ENCODE measurements at places on chromosomes 2 and 18.
A peak's percentile ranks its signal among the peaks of the same experiment; 100 is the strongest.

GRCh38 chr18:69949538-69949936 lies 1.9 kb upstream of the CD226 start:
- DNase-seq, result no peak

DNA sequence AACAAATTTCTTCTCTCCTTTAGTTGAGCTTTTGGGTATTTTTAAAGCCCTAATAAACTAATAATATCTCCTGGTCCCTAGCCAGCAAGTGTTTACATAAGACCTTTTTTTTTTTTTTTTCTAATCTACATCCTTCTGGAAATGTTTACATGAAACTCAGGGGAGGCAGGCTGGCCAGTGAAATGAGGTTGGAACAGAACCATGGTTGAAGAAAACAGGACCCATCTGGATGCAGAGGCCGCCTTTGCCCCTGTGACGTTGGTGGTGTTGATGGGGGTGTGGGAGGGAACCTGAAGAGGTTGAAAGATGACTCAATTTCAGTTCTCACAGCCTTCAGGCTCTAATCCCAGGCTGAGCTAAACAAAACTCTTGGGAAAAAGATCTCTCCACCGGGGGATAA lies 118.5 kb downstream of the NRP2 start:
- DNase-seq, result no peak

GRCh38 chr2:114821055-114821454 lies 378.6 kb downstream of the DPP10 start:
- DNase-seq, result no peak

DNA sequence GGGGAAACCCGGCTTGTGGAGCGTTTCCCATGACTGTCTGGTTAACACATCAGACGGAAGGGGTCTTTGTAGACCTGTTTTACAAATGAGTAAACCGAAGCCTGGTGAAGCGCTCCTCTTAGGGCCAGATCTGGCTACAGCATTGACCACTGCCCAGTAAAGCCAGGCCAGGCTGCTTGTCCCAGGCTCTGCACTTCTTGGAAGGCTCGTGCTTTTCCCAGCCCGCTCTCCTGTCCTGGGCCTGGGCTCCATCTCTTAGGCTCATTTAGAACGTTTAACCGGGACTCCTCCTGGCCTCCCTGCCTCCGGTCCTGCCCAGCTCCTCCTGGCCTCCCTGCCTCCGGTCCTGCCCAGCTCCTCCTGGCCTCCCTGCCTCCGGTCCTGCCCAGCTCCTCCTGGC lies 4.8 kb downstream of the GPC1 start:
- DNase-seq, result no peak

DNA sequence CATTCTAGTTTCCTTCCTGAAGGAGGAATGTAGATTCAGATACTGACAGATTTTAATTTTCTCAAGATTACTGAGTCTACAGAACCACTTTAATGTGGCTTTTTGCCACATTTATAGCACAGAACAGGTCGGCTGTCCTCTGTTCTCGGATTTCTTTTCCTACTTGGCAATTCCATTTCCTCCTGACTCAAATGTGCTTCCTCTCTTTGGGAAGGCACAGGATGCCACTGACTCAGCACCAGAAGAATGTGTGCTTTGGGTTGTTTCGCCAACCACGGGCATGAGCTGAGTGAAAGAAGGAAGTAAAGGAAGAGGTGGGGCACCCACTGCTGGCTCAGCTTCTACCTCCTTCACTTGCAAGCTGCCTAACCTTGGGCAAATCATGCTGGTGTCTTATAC lies 970.6 kb upstream of the ACVR2A start:
- DNase-seq, result no peak

DNA sequence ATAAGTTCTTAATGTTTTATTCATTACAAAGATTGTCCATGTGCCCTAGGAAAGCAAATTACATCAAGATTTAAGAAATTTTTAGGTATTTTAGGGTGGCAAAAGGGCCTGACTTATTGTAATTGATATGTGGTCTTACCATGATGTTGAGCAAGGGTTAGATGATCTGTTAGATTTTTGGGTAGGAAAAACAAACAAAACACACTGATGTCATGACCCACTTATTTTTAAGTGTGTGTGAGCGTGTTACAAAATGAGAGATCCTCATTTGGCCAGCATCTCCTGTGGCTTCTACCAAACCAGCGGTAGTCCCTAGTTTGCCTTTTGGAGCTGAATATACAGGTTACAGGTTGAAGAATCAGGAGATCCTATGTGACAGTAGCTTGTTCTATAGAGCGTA lies 89.8 kb upstream of the ITGB6 start:
- no peak for DNase-seq

DNA sequence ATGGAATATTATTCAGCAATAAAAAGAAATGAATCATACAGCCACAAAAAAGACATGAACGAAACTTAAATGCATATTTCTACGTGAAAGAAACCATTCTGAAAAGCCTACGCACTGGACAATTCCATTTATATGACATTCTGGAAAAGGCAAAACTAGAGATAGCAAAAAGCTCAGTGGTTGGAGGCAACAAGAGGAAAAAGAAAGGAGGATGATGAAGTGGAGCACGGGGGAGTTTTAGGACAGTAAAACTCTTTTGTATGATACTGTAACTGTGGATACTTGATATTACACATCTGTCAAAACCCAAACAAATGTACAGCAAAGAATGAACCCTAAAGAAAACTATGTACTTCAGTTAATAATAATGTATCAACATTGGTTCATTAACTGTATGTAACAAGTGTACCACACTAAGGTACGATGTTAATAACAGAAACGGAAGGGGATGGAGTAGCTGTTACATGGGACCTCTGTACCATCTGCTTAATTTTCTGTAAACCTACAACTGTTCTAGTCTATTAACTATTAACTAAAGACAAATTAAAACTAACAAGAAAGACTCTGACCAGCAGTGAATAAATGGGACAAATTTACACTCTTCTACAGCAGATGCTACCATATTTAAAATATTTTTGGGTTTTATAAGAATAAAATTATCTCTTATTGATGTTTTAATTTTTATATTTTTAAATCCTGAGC lies 31.5 kb downstream of the ROCK2 start:
- DNase-seq, result no peak

- DNase-seq, result no peak
Observed at GRCh38 chr2:205930209-205930608, 155.8 kb downstream of the INO80D start.

DNA sequence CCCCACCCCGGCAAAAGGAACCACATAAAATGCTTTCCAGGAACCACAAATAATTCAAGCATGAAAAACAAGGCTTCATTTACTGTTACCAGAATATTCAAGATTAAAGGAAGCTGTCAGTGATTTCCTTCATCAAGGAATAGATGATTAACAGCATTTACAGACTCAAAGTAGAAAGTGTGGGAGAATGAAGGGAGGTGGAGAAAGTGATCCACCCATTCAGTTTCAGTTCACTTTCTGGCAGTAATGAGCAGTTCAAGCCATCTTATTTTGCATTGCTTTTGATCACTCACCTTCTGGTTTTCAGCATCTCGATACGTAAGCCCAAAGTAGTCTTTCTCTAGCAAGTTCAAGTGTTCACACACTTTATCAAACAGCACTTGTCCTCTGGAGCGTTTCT lies 99.0 kb downstream of the EPB41L3 start:
- no peak for DNase-seq

DNA sequence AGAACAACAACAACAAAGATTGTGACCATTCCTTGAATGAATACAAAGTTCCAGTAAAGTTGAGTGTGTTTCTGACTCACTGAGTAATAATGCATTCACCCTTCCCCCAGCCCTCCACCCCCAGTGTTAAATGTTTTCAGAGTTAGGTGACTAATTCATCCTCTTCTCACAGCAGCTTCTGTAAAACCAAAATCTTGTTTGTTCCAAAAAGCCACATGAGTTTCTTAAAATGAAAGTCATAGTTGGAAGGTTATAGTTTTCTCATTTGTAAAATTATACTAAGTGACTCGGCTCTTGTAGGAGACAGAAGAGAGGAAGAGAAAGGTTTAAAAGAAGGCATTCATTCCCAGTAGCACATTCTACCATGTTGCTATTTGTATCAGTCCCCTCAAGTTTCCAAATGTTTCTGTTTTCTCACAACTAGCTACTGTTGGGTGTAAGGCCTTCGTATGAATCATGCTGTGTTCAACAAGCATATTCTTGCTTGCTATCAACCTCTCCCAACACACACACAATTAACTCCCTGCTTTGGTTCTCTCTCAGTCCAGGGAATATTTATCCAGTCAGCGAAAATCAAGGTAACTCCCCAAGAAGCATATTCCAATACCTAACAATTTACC lies 75.3 kb downstream of the MBD2 start:
- DNase-seq, result no peak

DNA sequence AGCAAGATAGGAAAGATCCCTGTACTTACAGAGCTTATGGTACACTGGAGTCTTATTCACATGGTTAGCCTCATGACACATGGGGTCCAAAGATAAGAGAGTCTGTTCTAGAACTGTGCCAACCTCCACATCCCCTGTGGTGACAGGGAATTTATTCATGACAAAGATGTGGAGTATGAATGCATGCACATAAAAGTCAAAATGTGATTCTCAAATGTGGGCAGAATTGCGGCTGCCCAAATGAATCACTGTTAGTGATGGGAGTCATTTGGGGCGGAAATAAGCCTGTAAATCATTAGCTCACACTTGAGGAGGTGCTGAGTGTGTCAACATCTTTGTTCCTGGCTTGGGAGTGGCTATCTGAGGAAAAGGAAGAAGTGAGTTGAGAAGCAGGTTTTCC lies 560.6 kb downstream of the SLC4A3 start:
- DNase-seq, result no peak

DNA sequence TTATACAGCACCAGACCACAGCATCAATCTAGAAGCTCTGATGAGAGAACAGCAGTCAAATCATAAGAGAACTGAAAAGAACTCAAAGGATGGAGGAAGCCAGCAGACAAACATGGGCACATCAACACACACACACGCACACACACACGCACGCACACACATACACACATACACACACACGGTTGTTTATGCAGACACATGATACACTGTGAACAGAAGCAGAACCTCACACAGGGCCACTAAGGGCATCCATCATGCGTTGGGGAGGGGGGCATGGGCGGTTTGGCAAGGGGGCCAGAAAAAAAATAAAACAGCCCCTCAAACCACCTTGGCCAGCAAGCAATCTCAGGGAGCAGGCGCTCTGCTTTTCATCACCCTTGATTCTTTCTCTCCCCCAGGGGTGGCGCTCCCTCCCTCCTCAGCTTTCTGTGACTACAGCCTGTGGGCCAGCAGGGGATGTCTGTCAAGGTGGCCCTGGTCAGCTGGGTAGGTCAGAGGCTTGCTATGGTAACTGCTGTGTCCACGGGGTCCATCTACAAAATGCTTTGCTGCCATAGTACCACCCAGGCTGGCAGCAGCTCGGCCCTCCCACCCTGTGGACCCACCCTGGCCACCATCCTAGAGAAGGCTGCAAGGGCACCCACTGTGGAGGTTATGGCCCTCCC lies 318.0 kb downstream of the CELF4 start:
- DNase-seq, result peak; percentile 54

DNA sequence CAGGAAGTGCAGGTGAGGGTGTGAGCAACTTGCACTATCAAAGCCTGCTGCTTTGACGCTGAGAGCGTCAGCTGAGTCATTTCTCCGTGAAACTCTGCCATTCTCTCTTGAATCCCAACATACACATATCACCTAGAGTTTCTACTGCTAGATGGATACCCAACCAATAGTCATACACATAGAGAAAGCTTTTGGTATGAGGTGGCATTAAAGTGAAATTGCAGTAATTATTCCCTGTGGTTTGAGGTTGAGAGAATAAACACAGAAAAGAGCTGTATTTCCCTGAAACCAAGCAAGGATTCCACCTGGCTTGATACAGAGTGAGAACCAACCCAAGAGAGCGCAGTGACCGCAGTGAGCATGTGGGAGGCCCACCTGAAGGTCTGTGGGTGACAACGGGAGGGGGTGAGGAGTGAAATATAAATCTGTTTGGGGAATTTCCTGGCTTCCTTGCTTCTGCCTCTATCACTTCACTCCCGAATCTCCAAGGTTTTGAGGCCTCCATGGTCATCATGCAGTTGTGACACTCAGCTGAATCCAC lies 28.8 kb upstream of the TMEM18 start:
- no peak for DNase-seq

- DNase-seq, result no peak
Observed at GRCh38 chr2:197130318-197130717, 180.3 kb downstream of the ANKRD44 start.

DNA sequence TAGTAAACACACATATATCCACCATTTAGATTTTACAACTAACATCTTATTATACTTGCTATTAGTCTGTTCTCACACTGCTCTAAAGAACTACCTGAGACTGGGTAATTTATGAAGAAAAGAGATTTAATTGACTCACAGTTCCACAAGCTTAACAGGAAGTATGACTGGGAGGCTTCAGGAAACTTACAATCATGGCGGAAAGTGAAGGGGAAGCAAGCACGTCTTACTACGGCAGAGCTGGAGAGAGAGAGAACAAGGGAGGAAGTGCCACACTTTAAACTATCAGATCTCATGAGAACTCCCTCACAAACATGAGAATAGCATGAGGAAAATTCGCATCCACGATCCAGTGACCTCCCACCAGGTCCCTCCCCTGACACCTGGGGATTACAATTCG lies 240.7 kb downstream of the CAMKMT start:
- no peak for DNase-seq

DNA sequence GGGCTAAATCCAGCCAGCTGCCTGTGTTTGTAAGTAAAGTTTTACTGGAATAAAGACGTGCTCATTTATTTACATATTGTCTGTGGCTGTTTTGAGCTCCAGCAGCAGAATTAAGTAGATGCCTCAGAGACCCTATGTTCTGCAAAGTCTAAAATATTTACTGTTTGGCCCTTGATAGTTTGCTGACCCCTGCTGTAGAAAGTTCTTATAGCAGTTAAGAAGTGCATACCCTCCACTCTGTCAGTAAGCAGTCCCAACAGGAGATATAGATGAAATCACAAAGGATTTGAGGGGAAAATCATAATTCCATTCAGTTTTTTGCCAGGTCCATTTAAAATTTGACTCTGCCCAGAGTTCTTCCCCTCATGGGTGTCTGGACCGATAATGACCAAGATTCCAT lies 50.1 kb upstream of the ITM2C start:
- no peak for DNase-seq

- DNase-seq, result no peak
Observed at GRCh38 chr2:172999641-173000386, 75.8 kb upstream of the MAP3K20 start.

GRCh38 chr2:101904916-101905315 lies 86.8 kb upstream of the IL1R2 start:
- no peak for DNase-seq

- no peak for DNase-seq
Observed at GRCh38 chr2:241751152-241751551, 16.7 kb downstream of the D2HGDH start.

- no peak for DNase-seq
Observed at GRCh38 chr18:12377556-12378197, 650 bp upstream of the AFG3L2 start.

- no peak for DNase-seq
Observed at GRCh38 chr2:201308914-201309313, 48.2 kb downstream of the FLACC1 start.

- DNase-seq, result no peak
Observed at GRCh38 chr18:11989966-11990380, 8.7 kb downstream of the IMPA2 start.
